AG04450 (cell line): ENCODE measurements at places on chromosomes 11 and 22.

GRCh38 chr11:1043563-1044096 lies 7.1 kb upstream of the MUC6 start:
- no peak for DNase-seq

DNA sequence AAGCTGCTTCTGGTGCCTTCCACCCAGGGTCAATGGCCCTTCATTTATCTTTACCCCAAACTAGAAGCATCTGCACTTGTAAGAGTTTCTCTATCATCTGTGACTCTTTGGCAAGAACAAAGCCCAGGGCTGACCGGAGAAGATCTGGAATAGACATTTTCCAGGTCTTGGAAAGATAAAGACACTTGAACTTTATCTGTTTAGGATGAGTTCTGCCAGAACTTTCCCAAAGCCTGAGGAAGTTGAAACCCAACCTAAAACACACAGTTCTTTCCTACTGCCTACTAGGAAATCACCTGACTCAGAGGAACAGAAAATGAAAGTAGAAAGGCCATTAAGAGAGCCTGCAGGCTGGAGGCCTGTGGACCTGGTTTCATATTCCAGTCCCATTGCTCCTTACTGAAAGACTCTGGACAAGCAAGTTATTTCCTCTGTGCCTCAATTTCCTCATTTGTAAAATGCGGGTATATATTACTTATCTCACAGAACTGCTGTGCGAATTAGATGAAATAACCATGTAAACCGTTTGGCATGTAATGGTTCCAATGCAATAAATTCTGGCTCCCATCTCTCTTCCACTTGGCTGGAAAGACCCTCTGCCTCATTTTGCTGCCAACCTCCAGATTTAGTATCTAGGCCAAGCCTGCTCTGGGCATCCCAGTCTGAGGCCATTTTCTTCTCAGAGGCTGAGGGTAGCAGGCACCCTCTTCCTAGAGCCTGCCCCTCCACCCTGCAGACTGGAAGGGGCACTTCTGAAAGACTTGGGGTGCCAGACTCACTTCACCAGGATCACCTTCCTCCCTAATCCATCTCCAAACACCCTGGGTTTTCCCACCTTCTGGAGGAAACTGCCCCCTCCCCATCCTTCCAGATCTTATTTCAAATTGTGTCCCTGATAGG lies 1.2 kb downstream of the UBE2L6 start:
- DNase-seq: no peak

DNA sequence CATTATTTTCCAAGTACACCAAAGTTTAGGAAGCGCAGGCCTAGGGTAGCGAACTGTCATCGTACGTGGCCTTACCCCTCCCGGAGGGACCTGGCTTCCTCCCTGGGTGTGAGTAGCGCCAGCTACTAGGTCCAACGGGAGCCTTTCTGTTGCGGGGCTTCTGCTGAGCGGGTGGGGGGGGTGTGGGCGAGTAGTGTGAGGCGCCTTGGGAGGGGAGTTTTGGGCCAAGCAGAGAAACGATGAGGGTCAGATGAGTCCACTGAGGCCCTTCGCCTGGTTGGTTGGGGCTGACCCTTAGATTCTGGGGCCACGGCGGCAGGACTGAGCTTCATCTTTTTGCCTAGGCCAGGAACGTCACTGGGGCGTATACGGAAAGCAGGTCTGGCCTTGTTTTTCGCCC lies 868 bp downstream of the TEF start:
- DNase-seq: no peak

DNA sequence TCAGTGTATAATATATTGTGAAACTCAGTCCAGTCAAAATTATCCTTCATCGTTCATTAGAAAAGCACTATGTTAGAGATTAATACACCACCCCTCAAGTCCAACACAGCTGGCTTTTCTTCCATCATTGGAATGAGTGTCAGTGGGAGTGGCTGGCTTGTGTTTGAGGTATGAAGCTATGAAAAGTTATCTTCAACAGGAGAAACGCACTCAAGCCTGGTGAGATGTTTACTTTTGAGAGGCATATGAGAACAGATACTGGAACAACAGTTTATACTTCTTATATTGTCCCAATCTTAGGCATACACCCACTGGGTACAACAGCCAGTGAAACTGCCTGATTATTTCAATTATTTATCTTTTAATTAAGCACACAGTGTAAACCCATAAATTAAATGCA lies 34.3 kb downstream of the PLEKHB1 start:
- DNase-seq: no peak

DNA sequence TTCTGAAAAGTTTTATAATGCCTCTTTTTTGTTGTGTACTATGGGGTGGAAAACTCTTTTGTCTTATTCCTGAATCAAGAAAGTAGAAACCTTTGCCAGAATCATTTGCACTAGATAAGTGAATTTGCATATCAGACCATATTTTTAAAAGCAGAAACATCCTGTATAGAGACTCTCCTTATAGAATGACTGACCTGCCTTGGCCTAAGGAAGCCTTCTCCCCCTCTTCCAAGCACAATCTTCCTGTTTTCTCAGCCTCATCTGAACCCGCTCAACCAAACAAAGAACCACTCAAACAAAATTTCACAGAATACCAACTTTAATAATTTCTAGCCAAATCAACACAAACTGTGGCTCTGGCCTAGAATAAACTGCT lies 60.3 kb downstream of the SIK3 start:
- DNase-seq: no peak

- no peak for DNase-seq
Observed at GRCh38 chr22:45238957-45239680, 1.6 kb downstream of the KIAA0930 start.

- DNase-seq: peak; percentile 64
Observed at GRCh38 chr22:36327922-36328551, 59.7 kb downstream of the MYH9 start.

GRCh38 chr11:13289081-13289480 lies 11.5 kb downstream of the BMAL1 start:
- no peak for DNase-seq

- no peak for DNase-seq
Observed at GRCh38 chr11:86606836-86607481, 65.5 kb downstream of the ME3 start.

DNA sequence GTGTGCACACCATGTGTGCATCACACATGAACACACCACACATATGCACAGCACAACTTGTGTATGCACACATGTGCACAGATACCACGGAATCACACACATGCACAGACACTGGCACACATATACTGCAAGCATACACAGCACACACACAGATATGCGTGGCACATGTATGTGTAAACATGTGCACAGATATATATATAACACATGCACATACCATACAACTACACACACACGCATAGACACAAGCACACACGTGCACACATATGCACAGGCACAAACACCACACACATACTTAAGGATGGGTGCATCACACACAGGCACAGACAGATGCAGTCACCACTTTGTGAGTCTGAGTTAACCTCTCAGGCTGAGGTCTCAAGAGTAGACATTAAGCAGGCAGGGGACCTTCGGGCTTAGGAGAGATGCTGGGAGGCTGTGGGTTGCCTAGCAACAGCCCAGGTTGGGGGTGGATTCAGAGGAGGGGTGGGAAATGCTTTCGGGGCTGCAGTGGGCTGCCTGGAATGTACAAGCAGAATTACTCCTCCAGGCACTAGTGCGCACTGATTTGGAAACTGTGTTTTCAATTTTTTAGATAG lies 82.9 kb downstream of the MYO18B start:
- no peak for DNase-seq

DNA sequence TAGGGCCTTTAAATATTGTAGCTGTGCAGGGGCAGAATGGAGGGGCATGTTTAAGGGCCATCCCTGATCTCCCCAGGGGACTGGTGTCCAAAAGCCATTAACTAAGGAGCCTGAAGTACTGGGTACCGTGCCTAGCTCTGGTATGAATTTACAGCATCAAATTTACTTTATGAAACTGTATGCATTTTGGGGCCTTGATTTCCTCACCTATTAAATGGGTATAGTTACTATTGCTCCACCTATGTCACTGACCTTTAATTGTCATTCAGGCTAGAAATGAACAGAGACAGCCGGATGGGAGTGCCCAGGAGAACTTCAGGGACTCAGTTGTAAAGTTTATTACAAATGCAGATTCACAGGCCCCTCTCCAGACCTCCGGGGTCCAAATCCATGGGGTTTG lies 11.8 kb upstream of the TP53I11 start:
- no peak for DNase-seq

DNA sequence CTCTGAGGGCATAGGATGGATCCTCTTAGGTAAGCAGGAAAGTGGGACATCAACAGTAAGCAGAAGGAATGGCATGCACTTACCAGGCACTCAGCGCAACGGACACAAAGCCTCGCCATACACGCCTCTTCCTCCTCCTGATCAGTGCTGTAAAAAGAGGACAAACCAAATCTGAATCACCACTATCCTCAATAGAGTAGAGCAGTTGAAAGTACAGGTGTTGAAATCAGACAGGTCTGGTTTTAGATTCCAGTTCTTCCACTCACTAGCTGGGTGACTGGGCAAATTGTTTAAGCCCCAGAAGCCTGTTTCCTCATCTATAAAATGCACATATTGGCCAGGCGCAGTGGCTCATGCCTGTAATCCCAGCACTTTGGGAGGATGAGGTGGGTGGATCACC lies 8.6 kb upstream of the JAML start:
- DNase-seq: no peak

GRCh38 chr11:64778223-64778472 lies 194 bp downstream of the SF1 start:
- no peak for DNase-seq

DNA sequence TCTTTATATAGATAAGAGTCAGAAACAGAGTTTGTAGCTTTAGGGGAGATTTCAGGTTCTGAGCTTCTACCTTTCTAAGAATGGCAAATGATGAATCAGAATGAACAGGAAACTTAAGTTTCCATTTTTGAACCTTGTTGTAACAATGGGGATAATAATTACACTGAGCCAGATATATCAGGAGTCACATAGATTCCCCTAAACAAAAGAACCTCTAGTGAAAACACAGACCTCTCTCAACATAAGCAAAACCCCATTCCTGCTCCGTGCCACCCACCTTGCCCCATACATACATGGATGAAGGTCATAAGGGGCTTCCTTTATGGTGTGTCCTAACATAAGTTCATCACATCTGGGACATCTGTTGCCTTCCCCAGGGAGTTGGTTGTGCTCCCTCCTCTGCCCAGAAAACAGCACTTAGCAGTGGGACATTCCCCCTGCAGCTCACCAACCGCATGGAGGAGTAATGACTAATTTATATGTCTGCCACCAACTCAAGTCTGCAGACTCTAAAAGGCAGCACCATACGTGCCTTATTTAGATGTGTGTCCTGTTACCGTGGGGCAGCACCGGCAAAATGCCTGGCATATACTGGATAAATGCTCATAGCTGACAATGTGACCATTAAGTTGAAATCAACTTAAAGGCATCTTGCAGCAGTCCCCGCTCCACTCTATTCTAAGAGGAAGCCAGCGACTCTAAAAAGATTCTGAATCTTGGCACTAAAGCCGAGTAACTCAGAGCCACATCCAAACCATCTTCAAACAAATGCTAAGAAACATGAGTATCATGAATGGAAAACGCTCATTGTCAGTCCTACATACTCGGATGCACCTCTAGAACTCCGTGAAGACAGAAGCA lies 8.0 kb downstream of the JAML start:
- DNase-seq: no peak

DNA sequence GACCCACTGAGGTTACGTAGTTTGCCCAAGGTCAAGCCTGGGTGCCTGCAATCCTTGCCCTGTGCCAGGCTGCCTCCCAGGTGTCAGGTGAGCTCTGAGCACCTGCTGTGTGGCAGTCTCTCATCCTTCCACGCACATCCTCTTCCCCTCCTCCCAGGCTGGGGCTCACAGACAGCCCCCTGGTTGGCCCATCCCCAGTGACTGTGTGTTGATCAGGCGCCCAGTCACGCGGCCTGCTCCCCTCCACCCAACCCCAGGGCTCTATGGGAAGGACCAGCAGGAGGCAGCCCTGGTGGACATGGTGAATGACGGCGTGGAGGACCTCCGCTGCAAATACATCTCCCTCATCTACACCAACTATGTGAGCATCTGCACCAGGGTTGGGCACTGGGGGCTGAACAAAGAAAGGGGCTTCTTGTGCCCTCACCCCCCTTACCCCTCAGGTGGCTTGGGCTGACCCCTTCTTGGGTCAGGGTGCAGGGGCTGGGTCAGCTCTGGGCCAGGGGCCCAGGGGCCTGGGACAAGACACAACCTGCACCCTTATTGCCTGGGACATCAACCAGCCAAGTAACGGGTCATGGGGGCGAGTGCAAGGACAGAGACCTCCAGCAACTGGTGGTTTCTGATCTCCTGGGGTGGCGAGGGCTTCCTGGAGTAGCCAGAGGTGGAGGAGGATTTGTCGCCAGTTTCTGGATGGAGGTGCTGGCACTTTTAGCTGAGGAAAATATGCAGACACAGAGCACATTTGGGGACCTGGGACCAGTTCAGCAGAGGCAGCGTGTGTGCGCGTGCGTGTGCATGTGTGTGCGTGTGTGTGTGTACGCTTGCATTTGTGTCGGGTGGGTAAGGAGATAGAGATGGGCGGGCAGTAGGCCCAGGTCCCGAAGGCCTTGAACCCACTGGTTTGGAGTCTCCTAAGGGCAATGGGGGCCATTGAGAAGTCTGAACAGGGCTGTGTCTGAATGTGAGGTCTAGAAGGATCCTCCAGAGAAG lies 1.6 kb downstream of the GSTP1 start:
- DNase-seq: no peak

DNA sequence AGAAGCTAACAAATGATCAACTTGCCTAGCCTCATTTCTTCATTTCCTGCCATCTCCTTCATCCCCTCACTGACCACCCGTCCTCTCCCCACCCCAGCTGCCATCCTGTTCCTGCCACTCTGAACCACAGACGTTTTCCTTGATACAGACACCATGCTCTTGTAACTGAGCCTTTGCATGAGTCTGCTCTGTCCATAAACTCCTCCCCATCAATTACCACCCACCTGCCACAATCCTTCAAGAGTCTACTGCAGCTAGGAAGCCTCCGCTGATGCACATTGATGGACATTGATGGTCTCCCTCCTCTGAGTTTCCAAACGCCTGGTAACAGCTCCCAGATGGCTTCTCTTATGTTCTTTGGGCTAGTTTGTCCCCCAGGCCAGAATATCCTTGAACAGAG lies 193.8 kb downstream of the DBX1 start:
- no peak for DNase-seq

DNA sequence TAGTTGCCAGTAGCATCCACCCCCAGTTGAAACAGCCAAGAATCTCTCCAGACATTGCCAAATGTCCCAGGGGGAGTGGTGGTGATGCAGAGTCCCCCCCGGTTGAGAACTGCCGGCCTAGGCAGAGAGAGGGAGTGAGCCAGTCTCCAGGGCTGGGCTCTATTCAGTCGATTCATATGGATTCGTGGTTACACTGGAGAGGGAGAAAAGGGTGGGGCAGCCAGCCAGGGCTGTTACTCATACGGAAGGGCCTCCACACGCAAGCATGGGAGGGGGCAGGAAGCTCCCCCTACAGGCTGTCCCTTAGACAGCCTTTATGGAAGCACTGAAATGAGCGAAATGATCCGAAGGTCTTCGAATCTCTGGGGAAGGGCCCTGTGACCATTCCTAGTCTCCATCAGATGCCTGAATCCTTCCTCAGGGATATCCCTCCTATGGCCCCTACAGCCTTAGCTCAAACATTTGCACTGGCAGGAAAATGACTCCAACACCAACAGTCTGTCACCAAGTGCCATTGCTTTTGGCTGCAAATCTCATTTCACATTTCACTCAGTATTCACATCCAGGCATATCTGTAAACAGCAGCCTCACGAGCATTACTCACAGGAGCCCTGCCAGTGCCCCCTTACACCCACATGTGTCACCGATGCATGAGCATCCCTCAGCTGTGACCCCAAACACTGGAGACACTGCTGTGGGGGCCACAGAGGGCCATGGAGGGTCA lies 18.4 kb upstream of the TLCD5 start:
- DNase-seq: peak; percentile 63

- DNase-seq: no peak
Observed at GRCh38 chr11:35011944-35012343, 95.5 kb downstream of the PDHX start.
